ENCODE measurements at places on chromosomes 3 and 15. TPM values are rescaled to one million over a fixed set of nuclear protein-coding genes. Genes with fewer than 3 reads are reported as not detected.

DNAH12 gene
- 0.47 TPM for total RNA-seq

ALCAM gene
- 112 TPM for total RNA-seq

GRCh38 chr3:13556917-13557316, 8.0 kb downstream of the FBLN2 start:
- no peak for DNase-seq

DNA sequence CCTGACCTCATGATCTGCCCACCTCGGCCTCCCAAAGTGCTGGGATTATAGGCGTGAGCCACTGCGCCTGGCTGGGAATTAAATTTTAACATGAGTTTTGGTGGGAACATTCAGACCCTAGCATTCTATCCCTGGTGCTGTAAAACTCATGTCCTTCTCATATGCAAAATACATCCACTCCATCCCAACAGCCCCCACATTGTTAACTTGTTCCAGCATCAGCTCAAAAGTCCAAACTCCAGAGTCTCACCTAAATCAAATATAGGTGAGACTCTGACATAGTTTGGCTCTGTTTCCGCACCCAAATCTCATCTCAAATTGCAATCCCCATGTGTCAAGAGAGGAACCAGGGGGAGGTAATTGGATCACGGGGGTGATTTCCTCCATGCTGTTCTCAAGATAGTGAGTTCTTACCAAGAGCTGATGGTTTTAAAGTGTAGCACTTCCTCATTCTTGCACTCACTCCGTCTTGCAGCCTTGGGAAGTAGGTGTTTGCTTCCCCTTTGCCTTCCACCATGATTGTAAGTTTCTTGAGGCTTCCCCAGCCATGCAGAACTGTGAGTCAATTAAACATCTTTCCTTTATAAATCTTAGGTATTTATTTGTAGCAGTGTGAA, 96.2 kb upstream of the PLCL2 start:
- no peak for DNase-seq

GRCh38 chr3:45509038-45509767, 85.3 kb upstream of the LIMD1 start:
- peak; percentile 37 for DNase-seq

- DNase-seq, result no peak
Measured at GRCh38 chr15:59197454-59197853, 9.2 kb upstream of the LDHAL6B start.

GRCh38 chr15:88028024-88028423, 228.5 kb downstream of the NTRK3 start:
- DNase-seq, result no peak

All from MCF 10A (cell line).